ENCODE measurements at places on chromosomes 5 and 9.

GRCh38 chr9:35158501-35159280, 3.1 kb upstream of the UNC13B start:
- DNase-seq: no peak

- DNase-seq: peak; percentile 71
Measured at GRCh38 chr5:137660349-137660817, 75.5 kb downstream of the KLHL3 start.

- no peak for DNase-seq
Measured at GRCh38 chr5:97100476-97100875, 41.9 kb downstream of the LIX1 start.

DNA sequence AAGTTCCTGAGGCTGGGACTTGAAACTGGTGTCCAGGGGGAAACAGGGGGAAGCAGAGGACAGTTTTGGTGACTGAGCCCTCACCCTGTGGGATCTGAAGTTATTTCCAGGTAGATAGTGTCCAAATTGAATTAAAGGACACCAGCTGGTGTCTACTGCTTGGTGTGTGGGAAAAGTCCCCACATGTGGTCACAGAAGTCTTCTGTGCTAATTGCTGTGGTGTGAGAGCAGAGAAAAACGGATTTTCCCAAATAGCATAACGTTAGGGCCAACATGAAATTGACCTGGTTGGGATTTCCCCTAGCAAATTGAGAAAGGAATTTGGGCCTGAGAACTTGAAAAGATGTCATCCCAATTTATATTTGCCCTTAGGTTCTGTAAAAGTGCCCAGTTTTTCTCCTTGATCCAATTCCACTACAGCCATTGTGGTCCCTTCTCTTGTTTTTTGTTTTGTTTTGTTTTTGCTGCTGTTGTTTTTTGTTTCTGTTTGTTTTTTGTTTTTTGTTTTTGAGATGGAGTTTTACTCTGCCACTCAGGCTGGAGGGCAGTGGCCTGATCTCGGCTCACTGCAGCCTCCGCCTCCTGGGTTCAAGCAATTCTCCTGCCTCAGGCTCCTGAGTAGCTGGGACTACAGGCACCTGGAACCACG, 5.6 kb upstream of the STARD4 start:
- DNase-seq: no peak

GRCh38 chr9:5579881-5580280, 49.0 kb upstream of the RIC1 start:
- no peak for DNase-seq

DNA sequence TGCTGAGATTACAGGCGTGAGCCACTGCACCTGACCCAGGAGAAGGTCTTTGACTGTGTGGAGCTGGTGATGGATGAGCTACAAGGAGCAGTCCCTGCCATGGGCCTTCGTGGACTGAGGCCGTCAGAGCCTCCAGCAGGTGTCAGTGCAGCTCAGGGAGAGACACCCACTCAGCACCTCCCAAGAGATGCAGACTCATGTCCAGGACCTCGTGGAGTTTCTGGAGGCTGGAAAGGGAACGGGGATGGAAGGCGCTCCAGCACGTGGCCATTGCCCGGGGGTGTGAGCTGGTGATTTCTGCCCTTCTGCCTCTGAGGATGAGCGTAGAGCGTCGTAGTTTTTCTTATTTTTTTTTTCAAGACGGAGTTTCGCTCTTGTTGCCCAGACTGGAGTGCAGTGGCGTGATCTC, 9.5 kb downstream of the TOR4A start:
- no peak for DNase-seq

DNA sequence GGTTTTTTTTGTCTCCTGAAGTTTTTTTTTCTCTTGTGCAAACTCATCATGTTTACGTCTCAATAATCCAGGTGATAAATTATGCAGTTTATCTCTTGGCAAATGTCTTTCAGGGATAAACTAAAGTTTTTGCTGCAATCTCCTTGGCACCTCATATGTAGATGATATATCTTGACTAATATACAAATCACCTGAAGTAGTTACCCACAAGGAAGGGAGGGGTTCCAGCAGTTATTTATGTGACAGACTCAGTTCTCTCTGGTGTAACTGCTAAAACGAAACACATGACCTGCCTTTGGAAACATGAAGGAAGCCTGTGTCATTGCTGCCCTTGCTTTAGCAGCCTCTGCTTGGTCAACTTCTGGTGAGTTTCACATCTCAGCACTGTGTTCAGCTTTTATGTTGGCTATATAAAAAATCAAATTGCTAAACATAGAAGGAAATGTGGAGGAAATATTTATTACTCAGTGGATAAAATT, 39.3 kb upstream of the KIAA1958 start:
- DNase-seq: no peak

GRCh38 chr5:33691856-33692255, 199.9 kb downstream of the ADAMTS12 start:
- DNase-seq: no peak

DNA sequence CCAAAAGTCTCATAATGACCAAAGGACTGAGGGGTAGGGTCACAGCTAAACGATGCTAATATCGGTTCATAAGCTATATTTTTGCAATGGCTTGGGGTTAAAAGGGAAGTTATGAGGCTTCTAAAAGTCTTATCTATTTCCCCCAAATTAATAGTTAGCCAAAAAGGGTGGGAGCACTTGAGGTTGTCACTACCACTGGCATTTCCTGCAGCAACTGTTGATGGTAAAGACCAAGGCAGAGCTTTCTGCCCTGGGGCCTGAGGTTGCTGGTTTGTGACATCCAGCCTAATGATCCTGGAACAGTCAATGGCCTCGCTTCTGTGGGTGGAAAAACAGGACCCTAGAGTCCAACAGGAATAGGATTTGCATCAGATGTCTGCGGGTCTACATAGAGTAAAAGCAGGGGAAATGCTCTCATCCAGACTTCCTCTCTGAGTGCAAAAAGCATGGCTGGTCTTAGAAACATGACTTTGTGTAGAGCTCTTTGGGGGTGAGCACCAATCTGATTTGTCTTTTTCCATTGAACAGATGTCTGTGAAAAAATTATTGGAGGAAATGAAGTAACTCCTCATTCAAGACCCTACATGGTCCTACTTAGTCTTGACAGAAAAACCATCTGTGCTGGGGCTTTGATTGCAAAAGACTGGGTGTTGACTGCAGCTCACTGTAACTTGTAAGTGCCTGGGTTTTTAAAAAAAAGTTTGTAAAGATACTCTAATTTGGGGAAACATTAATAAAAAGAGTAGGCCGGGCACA, 2.7 kb downstream of the GZMA start:
- DNase-seq: no peak

DNA sequence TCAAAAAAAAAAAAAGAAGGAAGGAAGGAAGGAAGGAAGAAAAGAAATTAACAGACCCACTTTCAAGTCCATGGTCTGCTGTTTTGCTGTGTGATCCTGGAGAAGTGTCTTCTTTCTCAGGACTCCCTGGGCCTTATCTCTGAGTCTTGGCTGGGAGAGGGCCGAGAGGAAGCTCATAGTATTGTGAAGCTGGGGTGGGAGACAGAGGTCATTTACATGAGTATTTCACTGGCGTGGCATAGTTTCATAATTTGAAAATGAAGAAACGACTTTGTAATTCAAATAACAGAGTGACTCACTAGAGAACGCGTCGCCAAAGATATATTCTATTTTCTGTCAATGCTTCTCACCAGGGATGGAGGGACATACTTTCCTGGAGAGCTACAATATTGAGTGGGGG, 2.4 kb upstream of the C9orf50 start:
- no peak for DNase-seq

- no peak for DNase-seq
Measured at GRCh38 chr5:144103611-144104485, 66.6 kb downstream of the YIPF5 start.

GRCh38 chr9:113155911-113156588, 5.2 kb downstream of the SLC31A2 start:
- peak; percentile 45 for DNase-seq

GRCh38 chr5:180495991-180496741, 2.0 kb downstream of the CNOT6 start:
- DNase-seq: no peak

DNA sequence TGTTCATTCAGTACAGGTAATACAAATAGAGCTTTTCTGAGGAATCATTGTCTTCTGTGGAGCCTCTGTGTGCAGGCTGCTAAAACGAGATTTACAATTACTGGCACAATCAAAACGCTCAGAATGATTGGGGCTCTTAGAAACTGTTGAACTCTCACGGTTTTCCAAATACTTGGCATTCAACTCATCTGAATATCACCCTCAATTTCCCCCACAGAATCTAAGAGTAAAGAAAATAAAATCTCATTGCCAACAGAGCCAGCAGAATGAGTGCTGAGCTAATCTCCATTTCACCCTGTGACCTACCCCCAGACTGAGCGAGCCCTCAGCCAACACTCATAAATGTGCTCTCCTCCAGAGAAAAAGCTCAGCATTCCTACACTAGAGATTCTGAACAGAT, 35.3 kb upstream of the TMED7 start:
- DNase-seq: no peak

DNA sequence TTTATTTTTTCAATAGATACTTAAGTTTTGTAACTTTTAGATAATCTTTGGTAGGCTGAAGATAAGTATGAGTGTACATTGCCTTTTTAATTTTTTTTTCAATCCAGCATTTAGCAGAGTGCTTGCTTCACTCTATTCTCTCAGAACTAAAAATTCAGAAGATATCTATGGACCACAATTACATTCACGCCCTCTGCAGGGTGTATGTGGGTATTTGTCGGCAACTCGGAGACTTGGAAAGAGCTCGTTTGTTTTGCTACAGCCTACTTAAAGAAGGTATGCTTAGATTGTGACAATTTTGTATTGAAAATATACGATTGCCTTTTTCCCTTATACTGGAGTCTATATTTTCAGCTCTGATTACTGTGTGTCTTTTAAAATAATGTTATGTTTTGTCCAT, 43.8 kb downstream of the ICE1 start:
- no peak for DNase-seq

DNA sequence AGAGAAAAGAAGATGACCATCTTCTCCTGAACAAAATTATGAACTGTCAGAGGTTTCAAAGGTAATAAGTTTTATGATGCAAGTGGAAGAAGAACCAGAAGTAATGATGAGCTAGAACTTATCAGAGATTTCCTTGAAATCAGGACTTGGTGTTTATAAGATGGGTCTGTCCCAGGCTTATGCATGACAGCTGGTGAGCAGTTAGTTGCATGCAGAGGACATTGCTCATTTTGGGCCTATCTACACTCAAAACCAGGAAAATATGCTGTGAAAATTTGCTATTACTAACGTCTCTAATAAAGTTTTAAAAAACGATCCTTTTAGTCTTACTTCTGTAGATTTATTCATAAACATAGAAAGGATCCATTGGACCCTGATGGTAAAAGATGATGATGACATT, 6.6 kb upstream of the STC2 start:
- no peak for DNase-seq

GRCh38 chr9:127936347-127936852, 1.3 kb downstream of the DPM2 start:
- no peak for DNase-seq

- DNase-seq: no peak
Measured at GRCh38 chr5:96487859-96488258, 54.8 kb upstream of the PCSK1 start.

GRCh38 chr9:137602661-137603060, 2.8 kb upstream of the ARRDC1 start:
- DNase-seq: no peak

DNA sequence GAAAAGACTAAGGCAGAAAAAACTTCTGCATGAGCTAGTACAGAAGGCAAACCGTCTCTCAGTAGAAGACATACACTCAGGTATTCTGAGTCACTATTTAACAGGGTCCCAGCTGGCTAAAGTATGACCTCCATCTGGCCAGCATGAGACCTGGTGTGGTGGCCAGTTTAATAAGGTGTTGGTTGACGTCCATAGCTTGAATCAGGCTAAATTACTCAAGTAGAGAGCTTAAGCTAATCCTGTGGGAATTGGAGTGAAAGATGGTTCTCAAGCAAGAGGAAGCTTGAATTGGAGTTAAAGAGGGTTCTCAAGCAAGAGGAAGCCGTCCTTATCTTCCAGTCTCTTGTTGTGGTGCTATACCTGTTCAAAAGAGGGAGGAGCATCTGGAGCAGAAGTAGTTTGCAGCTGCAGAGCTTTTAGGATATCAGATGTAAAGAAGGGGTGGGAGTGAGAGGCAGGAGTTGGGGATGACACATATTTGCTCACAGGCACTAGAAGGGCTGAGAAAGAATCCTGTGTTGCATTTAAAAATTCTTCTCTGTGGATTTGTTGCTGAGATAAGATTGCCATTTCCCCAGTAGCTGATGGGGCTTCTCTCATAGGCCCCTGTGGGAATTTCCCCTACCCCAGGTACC, 136.1 kb upstream of the RUSC2 start:
- no peak for DNase-seq

GRCh38 chr9:120261419-120261818, 318.5 kb downstream of the CDK5RAP2 start:
- DNase-seq: no peak

GRCh38 chr9:32728181-32728580, 55.2 kb upstream of the TMEM215 start:
- DNase-seq: no peak

DNA sequence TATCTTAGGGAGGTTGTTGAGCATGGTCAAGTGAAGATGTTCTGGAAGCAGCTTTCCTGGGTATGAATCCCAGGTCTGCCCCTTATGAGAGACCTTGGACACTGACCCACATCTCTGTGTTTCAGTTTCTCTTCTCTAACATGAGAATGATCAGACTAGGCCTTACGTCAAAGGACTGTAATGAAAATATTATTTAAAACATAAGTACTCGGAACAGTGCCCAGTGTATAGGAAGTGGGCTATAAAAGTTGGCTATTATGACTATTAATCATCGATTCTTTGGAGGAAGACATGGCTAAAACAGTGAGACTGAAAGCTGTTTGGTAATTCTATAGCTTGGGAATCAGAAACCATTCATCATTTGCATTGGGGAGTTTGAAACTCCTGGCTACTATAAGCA, 65.3 kb upstream of the MYO10 start:
- no peak for DNase-seq

DNA sequence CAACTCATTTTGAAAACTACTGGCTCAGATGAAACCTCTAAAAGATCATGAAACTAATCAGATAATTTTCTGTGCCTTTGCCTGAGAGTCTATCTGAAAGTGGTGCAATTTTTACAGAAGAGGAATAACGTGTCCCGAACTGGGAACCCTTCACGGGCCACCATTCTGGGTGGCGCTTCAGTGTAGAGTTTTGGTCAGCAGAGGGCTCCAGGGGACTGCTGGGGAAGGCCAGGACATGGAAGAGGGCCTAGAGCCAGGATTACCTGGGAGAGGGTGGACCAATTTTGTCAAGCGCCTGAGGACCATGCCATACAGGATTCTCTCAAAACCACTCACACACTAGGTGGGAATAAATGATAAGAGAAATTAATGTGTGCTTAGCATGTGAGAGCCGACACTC, 49.7 kb upstream of the PLEKHG4B start:
- no peak for DNase-seq

DNA sequence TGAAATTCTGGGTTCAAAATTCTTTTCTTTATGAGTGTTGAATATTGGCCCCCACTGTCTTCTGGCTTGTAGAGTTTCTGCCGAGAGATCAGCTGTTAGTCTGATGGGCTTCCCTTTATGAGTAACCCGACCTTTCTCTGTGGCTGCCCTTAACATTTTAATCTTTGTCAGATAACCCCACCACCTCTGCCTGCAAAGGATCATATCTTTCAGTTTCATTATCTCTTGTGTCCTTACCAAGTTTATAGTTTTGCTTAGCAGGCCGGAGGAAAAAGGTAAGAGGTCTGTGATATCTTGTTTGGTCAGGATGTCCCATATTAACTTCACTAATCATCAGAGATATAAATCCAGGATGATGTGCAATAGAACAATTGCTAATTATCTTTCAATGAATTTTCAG, 970.2 kb upstream of the TYRP1 start:
- no peak for DNase-seq

GRCh38 chr9:16119261-16120230, 566.7 kb downstream of the CCDC171 start:
- no peak for DNase-seq

GRCh38 chr5:155655569-155655968, 642.0 kb downstream of the KIF4B start:
- DNase-seq: no peak
